ENCODE measurements at places on chromosomes 5 and 9.

DNA sequence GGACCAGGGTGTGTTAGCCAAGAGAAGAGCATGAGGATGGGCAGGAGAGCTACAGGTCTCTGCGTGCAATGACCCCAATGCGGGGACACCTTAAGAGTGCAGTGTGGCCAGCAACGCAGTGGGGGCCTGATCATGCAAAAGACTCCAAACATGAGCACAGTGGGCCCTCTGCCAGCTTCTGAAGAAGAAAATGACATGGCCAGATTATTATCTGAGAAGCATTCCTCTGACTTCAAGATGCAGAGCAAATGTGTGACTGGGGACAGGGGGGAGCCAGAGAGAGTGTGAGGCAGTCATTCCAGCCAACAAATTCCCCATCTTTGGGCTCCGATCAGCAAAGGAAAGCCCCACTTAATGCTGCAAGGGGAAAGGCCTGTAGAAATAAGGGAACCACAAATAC is 229.4 kb downstream of the CDK5RAP2 start:
- no peak for DNase-seq

GRCh38 chr9:38342532-38342931 is 50.0 kb upstream of the ALDH1B1 start:
- DNase-seq: no peak

DNA sequence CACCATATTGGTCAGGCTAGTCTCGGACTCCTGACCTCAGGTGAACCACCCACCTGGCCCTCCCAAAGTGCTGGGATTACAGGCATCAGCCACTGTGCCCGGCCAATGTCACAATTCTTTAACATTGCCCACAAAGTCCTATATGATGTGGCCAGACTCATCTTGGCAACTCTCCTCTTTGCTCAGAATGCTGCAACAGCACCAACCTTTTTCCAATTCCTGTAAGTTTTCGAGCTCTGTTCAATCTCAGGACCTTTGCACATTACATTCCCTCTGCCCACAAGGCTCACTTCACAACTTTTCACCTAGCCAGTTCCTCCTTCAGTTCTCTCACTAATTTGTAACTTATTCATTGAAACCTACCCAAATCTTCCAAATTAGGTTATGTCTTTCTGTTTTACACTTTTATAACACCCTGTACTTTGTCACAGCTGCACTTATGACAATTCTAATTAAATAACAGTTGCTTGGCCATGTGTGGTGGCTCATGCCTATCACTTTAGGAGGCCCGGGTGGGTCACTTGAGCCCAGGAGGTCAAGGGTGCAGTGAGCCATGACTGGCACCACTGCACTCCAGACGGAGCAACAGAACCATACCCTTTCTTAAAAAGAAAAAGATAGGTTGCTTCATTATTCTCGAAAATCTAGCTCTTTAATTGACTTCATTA is 30.9 kb upstream of the GLDC start:
- no peak for DNase-seq

- DNase-seq: no peak
These were observed at the start of gene VLDLR for GRCh38 chr9:2621722-2622460. Gene VLDLR (plus strand): TSS chr9:2621787. CDS start chr9:2622190, 403 bp downstream.

DNA sequence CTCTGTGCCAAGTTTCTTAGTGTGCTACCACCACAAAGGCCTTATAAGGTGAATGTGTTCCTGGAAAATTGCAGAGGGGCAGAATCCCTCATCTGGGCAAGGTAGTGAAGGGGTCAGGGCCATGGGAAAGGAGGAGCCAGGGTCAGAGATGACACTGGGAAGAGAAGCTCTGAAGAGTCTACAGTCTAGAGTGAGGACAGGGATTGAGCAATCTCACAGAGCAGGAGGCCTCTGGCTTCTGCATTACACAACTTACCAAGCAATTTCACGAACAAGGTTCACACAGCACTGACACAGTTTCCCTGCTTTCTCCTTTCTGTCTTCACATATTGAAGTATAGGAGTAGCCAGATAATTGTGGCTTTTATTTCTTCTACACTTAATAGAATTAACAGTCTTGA is 24.5 kb upstream of the IDNK start:
- no peak for DNase-seq

GRCh38 chr5:122306461-122306860 is 5.6 kb upstream of the SNCAIP start:
- no peak for DNase-seq

DNA sequence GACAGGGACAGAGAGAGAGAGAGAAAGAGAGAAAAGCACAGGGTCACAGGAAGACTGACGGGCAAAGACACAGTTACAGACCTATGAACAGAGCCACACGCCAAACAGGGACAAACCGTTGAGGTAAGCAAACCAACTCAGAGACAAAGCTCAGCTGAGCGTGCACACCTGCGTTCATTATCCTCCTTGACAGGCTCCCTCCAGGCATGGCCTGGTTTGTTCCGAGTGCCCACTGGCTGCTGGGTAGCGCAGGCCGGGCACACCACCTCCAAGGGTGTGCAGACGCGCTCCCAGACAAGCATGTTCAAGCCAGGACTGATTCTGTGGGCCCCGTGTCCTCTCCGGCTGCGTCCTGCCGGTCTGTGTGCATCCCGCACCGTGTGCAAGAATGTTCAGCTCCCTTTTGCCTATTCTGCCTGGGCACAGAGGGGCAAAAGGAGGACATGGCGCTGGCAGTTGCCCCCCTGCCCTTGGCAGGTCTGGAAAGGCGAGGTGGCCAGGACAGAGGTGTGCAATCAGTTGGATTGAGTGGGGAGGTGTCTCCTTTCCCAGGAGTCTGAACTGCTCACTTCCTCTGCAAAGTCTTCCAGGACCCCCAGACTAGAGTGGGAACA is 467 bp upstream of the SMIM32 start:
- no peak for DNase-seq

GRCh38 chr9:131867611-131868192 is 127.8 kb upstream of the RAPGEF1 start:
- DNase-seq: no peak

DNA sequence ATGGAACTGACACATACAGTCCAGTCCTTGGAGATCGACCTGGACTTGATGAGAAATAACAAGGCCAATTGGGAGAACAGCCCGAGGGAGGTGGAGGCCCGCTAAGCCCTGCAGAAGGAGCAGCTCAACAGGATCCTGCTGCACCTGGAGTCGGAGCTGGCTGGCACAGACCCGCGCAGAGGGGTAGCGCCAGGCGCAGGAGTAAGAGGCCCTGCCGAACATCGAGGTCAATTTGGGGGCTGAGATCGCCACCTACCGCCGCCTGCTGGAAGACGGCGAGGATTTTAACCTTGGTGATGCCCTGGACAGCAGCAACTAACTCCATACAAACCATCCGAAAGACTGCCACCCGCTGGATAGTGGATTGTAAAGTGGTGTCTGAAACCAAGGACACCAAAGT is 1610.1 kb upstream of the ACO1 start:
- no peak for DNase-seq

DNA sequence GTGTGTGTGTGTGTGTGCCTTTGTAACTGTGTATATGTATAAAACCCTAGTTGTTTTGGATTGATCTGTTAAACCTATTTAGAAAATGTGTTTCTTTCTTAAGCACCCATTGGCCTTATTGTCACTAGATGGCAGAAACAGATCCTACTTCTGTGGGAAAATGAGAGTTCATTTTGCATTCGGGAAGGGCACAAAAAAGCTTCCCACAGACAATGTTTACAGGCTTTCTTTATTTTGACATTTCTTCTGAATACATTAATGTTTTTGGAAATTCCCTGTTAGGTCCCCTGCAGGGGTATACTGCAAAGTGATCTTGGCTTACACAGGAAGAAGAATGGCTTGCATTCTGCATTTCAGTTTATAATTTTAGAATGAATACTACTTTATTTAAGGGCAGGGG is 481.8 kb upstream of the ARRDC3 start:
- DNase-seq: no peak

DNA sequence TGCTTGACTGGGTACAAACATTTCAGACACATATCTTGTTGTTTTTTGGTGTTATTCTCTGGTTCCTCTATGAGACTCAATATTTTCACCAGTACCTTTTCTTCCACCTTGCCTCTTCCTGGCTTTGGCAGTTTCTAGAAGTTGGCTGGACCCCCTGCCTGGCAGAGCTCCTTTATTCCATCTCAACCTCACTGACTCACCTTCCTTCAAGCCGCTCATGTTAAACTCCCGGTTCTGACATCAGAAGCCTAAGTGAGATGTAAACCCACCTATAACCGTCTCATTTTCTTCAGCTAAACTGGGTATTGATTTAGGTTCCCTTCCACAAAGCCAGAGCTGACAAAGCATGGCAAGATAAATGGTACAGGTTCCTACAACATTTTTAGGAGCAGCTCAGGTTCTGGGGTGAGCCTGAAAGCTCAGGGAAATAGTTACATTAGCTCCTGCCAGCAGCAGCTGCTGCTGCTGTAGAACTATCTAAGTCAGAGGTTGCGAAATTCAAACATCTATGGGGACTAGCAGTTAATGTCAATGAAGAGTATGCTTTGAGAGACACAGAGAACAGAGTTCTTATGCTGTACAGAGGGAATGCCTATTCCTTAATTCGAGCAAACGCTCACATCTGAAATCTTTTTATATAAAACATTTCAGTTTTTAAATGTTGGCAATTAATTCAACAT is 197.1 kb upstream of the NR3C1 start:
- no peak for DNase-seq

DNA sequence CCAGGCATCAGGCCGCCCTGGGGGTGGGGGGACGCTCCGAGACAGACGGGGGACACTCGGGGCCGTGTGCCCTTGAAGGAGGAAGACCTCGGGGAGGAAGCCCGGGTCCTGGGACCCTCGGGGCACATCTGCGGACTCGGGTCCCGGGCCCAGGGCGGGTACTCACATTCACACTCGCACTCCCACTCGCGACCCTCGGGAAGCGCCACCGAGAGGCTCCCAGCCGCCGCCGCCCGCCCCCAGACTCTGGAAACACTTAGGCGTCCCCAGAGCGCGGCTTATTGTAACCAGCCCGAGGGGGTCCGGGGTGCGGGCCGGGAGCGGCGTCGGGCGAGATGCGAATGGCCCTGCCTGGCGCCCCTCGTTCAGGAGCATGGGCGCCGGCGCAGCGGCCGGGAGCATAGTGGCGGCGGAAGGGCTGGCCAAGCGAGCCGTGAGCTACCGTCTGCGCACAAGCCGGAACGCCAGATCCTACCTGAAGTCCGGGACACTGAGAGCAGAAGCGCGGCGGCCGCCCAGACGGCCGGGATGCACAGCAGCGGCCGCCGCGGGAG is 559 bp downstream of the ROR2 start:
- DNase-seq: no peak

GRCh38 chr5:103623425-103623824 is 60.8 kb upstream of the NUDT12 start:
- no peak for DNase-seq

DNA sequence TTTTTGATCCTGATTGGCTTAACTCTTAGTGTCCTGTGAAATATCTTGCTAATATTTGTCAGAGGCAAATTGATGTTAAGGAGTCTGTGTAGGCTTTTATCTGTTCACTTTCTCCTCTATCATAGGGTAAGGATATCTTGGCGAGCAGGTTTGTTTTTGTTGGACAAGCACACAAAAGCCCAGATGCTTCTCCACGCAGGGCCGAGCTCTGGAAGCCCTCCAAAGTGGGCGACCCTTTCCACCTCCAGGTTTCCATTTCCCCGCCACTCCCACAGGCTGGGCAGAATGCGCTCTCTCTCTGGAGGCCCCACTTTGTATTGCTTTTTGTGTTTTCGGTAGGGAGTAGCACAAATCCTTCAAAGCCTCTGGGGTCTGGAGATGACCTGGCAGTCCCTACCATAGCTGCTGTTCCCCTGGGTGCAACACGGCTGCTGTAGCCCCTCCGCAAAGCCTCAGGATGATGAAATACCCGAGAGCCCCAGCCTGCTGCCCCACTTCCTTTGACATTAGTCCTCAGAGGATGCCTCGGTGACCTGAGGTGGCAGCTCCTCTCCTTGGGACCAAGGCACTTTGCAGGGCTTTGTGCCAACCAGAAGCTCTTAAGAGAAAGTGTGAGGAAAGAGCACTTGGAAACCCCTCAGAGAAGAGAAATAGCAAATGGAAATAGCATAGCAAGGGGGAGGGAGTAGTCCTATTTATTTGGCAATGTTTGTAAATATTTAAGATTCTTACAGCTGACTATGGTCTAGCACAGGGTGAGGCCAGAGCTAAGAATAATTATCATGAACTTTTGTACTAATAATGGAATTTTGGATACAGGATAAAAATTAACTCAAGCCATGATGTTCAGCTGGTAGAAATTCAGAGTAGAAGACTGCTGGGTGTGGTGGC is 122.8 kb downstream of the ARHGEF28 start:
- no peak for DNase-seq
